ENCODE measurements at places on chromosomes 7 and 10.

DNA sequence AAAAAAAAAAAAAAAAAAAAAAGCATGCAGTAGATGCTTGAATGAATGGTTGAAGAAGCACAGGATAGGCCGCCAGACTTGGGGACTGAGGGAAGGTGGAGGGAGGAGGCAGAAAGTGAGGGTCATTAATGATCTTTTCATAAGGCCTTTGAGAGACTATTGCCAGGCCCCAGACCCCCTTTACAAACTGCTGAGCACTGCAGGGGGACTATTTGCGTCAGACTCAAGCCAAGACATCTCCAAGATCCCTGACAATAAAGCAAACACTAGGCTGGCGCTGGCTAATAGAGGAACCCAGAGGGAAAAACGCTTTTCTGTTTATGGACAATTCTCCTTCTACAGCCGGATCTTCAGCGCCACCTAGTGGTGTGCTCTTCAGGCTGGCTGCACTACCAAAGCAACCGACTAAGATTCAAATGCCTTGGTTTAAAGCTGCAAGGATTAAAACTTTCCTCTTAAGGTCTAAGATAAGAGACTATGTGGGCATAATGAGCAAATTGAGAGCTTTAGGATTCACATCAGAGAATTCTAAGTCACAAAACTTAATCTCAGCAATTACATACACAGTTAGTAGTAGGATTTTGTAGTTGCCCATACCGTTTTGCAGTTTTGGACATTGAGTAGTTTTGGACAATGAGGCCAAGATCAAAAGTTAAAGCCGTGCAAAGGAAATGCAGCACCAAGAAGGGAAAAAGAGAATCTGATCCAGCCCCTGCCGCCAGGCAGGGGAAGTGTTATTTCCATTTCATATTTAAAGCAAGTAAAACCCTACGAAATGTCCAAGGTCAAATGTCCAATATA is 17.9 kb upstream of the AGK start:
- peak; percentile 86 for DNase-seq

DNA sequence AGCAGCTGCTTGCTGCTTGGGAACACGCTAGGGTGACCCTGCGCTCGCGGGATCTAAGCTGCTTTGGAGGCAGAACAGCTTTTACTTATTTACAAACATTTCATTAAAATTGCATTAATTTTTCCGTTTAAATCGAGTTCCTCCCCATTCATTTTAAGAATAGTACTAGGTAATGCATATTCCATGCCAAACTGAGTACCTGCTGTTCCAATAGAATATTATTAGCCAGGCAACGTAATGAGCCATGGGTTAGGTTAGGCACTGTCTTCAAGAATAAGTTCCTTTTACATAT is 860 bp downstream of the EXOC6 start:
- DNase-seq: peak; percentile 35

DNA sequence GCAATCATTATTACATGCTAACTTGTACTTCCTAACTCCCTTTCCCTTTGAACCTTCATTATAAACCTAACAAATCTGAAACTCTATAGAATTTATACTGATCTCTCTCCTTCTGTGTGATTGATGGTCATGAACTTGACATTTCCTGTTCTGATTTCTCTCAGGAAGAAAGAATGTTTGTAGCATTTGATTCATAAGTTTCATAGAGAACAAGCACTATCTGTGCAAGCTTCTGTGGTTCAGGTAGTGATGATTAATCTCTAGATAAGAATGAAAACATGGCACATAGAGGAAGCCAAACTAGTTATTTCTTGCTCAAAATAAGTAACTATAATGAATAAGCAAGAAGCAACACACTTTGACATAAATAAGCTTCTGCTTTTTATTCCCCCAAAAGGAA is 34.2 kb downstream of the TFPI2 start:
- no peak for DNase-seq

GRCh38 chr7:129609666-129610065 is 1.9 kb upstream of the NRF1 start:
- DNase-seq: no peak

GRCh38 chr10:61541960-61542359 is 88.8 kb upstream of the TMEM26 start:
- no peak for DNase-seq

DNA sequence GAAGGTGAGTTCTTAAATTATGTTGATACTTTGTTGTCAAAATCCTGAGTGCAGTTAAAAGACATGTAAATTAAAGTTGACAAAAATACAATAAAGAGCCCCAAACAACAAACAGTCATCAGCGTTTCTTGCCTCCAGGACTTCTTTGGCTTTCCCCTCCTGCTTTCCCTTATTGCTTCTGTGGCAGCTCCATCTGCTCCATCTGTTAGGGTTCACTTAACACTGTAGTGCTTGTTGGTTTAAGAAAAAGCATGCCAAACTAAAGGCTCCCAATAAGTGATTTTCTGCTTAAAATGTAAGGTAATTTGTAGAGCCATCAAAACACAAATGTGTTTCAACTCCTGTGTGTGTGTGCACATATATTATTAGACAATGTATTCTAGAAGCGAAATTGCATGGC is 254.3 kb upstream of the GNAI1 start:
- peak; percentile 79 for DNase-seq

Data from NCI-H1092 treated with DMSO at 0.1 percent for 48 hours (cell line).